ENCODE measurements at places on chromosomes 3 and 15.

- no peak for DNase-seq
These were observed 31.8 kb downstream of the HEG1 start for GRCh38 chr3:125023833-125024555.

DNA sequence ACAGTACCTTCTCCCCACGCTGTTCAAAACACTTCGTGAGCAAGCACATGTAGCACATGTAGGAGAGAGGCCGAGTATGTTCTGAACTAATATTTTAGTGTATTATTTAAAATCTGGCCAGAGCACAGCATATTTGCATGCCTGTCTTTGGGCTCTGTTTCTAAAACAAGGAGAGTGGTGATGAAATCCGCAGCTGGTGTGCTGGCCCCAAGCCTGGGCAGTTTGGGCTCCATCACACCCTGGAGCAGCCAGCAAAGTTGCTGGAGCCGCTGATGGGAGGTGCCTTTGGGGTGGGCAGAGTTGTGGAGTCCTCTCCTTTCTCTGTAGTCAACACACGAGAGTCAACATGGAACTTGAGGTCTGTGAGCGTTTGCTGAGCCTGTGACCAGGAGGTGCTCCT lies 116.6 kb downstream of the SLCO3A1 start:
- no peak for DNase-seq

DNA sequence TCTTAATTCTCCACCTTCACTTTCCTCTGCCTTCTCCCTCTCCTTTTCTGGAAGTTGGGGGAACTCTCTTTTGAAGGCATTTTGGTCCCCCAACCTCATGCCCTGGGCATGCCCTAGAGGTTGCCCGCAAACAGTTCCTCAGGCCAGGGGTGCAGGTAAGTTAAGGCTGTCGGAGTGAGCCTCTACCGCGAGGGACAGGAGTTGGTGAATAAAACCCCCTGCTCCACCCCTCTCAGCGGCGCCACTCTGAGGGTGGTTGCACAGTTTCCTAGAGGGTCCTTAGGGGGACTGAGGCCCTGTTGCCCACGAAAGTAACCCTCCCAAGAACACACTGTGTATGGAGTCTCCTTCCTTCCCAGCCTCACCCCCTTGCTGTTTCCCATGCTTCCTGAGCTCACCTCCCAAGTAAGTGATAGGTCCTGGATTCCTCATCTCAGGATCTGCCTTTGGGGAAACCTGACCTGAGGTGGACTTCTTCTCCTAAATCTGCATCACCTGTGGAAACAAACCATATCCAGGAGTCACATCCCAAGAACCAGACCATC lies 23.1 kb upstream of the THSD4 start:
- no peak for DNase-seq

DNA sequence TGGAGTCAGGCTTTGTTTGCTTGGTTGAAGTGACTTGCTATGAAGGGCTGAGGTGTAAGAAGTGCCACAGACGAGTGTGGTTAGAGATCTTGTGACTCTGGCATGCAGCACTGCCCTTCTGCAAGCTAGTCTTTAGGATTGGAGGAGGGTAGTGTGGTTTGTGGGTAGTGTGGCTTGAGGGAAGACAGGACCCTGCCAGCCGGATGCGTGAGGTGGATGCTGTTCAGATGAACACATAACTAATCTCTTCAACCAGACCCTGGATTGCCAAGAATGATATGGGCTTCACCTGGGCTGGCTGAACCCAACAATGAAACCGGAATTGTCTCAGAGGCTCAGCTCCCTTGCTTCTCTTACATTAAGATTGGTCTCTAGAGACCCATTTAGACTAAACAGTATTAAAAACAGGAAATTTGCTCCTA lies 32.7 kb downstream of the STARD9 start:
- DNase-seq, result no peak

DNA sequence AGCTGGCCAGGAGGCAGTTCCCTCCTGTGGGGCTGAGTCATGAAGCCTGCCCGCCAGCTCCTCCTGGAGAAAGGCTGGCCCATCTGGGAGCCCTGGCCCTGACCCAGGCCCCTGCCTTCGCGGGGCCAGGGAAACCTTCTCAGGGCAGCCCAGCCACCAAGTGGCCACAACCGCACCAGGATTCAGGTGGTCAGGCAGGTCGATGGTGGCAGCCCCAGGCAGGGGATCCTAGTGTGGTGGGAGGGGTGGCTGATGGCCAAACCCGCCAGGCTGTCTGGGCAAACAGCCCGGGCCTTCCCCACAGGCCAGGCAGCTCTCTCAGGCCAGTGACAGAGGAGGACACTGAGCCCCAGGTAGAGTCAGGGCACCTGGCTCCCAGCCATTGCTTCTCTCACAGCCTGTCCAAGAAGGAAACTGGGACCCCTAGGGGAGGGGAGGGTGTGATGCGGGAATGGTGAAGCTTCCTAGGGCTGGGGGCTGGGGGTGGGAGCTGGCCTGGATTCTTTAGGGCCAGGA lies 1.2 kb downstream of the TWF2 start:
- DNase-seq, result no peak

GRCh38 chr3:18892756-18893155 lies 255.6 kb upstream of the KCNH8 start:
- no peak for DNase-seq

- no peak for DNase-seq
These were observed 20.1 kb upstream of the ZCWPW2 start for GRCh38 chr3:28328188-28329151.

GRCh38 chr3:8529181-8529637 lies 27.6 kb downstream of the LMCD1 start:
- DNase-seq, result no peak

DNA sequence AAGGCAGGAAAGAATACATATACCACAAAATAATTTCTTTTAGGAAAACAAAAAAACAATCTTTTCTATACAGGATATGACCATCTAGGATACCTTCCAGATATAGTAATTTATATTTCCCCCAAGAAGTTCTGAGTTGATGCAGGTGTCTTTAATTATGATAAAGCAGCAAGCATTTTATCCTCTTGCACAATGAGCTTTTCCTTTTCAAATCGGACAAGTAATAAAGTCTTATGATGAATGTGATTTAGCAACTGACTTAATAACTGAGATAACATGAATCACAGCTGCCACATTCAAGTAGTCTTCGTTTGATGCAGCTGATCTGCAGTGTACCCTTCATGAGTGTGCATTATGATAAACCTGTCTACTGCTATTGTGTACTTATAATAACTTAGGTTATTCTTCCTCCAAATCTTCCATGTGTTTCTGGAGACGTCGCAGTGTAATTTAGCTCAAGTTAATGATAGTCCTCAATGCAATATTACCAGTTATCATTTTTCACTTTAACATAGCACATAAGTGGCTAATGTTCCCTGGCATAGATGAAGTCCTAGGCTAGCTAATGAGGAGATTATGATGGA lies 260.3 kb upstream of the MRPL3 start:
- DNase-seq, result no peak

- no peak for DNase-seq
These were observed 121.0 kb downstream of the GREM1 start for GRCh38 chr15:32838820-32839219.

- DNase-seq, result no peak
These were observed 217.9 kb downstream of the TBC1D2B start for GRCh38 chr15:77859491-77860060.

GRCh38 chr15:61275901-61276300 lies 46.8 kb upstream of the RORA start:
- no peak for DNase-seq

DNA sequence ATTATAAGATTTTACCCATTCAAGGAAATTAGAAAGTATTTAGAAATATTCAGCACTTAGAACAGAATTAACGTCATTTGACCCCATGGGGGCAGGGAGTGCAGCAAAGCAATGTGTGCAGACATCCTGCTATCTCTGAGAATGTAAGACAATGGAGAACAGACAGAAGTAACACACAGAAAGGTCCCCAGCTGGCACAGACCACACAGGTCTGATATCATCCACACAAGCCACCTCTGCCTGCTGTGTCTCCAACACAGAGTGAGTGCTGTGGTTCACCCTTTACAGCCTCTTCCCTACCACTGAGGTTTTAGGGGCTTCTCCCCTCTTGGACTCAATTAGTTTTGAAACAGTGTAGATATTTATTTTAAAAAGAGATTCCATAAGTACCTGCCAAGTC lies 16.1 kb downstream of the TXNRD3 start:
- no peak for DNase-seq

DNA sequence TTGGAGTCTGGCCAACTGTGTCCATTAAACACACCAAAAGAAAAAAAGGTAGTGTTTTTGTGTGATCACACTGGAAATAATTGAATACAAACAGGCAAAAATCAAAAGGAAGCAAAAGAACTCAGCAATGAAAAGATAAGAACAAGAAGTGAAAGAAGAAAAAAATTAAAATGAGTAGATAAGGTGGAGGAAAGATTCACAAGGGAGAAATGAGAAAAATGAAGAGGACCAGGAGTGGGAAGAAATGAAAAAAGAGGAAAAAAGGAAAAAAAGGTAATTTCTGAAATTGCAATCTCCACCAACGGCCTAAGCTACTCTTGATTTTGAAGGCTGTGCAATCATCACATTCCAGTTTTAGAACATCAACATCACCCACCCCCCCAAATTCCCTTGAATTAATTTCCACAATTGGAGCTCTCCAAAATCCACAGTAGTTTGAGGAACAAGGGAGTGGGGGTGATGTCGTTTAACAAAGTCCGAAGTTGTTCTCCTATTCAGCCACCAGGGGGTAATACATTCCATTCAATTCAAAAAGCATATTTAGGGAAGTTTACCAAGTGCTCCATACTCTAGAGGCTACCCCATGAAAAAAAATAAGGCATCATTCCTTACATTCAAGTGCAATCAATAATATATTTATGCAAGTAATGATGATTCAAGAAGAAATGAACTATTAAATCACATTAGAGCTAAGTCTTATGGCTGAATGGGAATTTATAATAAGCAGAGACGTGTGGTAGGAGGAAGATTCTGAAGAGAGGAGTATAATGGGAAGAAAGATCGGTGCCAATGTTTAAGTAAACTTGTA lies 37.4 kb downstream of the ZNF860 start:
- DNase-seq, result no peak

DNA sequence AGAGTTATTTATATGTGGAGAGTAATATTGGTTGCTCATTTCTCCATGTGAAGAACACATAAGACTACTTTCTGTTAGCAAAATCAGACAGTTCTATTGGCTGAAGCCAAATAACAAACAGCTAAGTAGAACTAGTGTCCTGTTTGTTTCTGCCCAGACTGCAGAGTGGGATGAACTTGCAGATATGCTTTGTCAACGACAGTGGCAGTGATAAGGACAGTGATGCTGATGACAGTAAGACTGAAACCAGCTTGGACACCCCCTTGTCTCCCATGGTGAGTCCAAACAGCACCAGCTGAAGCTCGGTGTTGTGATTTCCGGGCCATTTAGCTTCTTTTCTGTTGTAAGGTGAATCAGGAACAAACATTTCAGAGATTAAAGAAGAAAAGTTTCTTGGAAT lies 102.6 kb upstream of the IL12A start:
- DNase-seq, result no peak
